ENCODE measurements at places on chromosomes 7 and 10.
A peak's percentile ranks its signal among the peaks of the same experiment; 100 is the strongest.

GRCh38 chr7:106392144-106392543 is 107.4 kb upstream of the NAMPT start:
- DNase-seq: no peak

GRCh38 chr10:124092860-124093773 is at the start of gene CHST15:
Gene CHST15, minus strand, starts transcription at chr10:124093598. Its CDS starts 47,386 bp downstream, at chr10:124046212.
- DNase-seq: peak; percentile 33

- DNase-seq: no peak
These were observed 102.1 kb downstream of the PPP1R17 start for GRCh38 chr7:31788883-31789680.

GRCh38 chr10:75202321-75203045 is 8.1 kb upstream of the VDAC2 start:
- peak; percentile 58 for DNase-seq

DNA sequence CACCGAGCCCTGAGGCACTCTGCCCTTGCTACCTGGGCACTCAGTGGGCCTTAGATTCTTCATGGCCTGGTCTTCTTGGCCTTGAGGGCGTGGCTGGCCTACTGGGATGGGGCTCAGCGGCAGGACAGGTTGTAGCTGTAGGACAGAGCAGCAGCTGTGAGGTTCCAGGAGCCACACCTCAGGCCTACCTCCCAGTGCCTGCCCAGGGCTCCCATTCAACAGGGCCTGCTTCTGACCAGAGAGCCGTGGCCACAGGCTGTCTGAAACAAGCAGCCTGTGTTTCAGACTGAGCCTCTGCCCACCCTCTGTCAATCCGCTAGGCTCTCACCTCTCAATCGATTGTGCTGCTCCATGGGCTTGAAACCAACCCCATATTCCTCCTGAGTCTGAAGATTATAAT is 928.0 kb upstream of the ZNF722 start:
- DNase-seq: no peak

GRCh38 chr10:125795128-125795527 is 19.5 kb upstream of the MMP21 start:
- DNase-seq: no peak

- no peak for DNase-seq
These were observed 111.3 kb upstream of the CARD11 start for GRCh38 chr7:3154881-3155494.

GRCh38 chr10:55233090-55233489 is 432.1 kb upstream of the PCDH15 start:
- no peak for DNase-seq

GRCh38 chr10:77518910-77519274 is 118.7 kb downstream of the KCNMA1 start:
- no peak for DNase-seq

DNA sequence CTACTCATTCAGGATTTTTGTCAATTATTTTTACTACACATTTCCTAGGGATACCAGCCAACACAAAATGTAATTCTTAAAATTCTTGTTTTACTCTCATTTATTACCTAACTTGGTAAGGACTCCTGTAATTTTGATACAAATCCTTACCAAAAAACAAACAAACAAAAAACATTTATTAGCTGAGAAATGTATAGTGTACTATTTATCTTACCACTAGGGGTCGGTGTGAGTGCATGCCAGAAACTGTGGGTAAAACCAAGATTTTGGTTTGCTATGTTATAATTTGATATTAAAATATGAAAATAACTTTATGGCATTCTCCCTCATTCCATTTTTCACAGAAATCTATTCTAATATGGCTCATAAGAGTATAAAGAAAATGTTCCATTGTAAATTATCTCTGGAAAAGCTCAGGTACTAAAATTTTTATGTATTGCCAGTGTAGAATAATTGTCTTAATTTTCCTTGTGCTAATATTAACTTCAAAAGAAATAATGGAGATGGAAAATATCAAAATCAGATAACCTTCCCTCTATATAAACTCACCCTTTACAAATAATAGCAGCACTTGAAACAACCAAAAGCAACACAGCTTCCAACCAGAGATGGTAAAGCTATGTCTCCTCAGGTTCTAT is 290.8 kb upstream of the PCDH15 start:
- DNase-seq: no peak

- no peak for DNase-seq
These were observed 47.7 kb downstream of the TNRC18 start for GRCh38 chr7:5375925-5376324.

- no peak for DNase-seq
These were observed 324.5 kb downstream of the PHF14 start for GRCh38 chr7:11298220-11298619.

DNA sequence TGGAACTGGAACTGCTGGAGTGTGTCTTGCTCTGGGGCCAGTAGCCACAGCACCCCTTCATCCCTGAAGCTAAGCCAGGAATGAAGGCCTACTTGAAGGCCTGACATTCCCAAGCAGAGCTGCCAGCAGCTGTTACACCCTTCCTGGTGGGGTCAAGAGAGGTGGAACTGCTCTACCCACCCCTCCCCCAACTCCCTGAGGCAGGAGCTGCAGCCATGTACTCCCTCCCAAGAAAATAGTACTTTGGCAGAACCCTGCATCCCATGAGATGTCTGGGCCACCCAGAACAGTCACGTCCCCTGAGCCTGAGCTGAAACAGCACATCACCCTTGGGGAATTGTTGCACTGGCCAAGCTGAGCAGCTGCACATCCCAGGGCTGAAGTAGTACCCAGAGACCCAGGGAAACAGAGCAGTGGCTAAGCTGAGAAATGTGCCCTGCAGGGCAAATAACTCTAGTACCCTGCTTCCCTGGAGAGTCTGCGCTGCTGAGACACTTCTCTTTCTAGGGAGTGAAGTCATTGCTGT is 63.4 kb upstream of the PLA2G12B start:
- DNase-seq: no peak

GRCh38 chr10:118918587-118918986 is 110.9 kb upstream of the NANOS1 start:
- DNase-seq: no peak

- DNase-seq: no peak
These were observed 93.6 kb downstream of the CLEC2L start for GRCh38 chr7:139617074-139617473.

DNA sequence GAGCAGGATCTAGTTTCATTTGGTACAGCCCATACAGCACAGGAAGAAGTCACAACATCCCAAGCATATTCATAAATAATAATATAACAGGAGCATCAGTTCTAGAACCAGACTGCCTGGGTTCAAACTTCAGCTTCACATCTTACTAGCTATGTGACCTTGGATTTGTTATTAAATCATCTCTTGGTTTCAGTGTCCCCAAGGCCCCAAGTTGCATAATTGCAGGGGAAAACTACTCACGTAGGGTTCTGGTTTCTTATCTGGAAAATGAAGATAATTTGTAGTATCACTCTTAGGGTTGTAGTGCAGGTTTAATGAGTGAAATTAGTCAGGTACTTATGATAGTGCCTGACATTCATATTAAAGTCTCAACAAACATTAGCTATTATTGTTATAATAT is 5.5 kb upstream of the IQUB start:
- no peak for DNase-seq

DNA sequence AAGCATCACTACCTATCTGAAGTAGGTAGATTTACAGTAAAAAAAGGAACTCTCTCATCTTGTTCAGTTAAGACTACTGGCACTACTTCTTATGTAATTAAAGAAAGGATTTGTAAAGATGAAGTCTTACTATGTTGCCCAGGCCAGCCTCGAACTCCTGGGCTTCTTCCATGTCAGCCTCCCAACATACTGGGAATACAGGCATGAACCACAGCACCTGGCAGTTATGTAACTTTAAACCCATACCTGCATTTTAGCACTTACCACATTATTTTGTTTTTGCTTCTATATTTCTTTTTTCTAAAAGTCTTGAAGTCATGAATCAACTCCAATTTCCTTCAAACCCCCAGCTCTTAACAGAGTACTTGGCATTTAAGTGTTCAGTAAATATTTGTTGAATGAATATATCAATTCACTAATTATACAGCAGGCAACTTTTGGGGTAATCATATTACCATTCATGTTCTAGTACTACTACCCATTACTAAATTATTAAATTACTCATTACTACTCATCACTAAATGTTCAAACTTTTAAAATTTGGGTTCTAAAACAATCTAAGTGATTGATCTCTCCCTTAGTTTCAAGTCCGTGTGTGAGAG is 31.6 kb upstream of the CCDC71L start:
- no peak for DNase-seq

GRCh38 chr7:147279964-147280374 is 1163.4 kb downstream of the CNTNAP2 start:
- no peak for DNase-seq

DNA sequence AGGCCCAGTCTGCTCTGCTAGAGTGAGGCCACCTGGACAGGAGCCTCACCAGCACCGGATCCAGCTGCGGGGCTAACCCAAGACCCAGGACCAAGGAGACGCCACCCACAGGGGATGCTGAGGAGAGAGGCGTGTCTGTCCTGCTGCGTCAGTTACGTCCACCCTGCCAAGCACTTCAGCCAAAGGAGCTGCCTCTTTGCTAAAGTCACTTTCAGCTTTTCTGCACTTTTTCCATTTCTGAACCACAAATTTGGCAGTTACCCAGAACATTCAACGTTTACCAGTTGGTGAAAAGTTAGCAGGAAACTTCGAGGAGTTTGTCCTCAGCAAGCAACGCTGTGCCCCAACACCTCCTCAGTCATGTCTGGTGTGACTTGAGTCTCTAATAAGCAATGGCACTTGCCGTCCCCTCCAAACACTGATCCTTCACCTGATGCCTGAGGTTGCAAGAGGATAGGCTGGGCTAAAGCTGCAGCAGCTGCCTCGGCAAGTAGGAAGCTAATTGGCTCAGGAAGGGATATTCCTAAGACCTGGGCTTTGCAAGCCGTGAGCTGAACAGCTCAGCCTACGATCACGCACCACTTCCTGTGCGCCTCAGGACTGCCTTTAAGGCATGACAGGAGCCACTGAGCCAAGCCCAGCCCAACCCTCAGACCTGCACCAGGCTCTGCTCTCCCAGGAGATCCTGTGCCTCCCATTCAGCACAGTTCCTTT is 40.1 kb downstream of the KCNH2 start:
- DNase-seq: peak; percentile 68

DNA sequence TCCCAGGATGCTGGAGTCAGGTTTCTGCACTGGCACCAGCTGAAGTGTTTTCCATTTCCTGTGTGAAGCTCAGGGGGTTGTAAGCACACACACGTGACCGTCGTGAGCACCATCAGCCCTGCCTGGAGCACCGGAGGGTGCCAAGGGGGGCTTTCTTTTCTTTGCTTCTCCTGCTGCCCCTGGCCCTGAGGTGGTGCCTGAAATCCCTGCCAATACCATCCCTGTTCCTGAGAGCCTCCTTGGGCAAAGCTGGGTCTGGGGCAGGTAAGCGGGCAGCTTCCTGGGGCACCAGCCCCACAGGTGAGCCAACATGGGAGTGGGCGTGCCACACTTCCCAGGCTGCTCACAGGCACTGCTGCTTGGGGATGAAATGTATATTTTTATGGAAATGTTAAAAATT is 593.6 kb downstream of the DNAJB6 start:
- no peak for DNase-seq

- DNase-seq: no peak
These were observed 56.7 kb downstream of the NPY start for GRCh38 chr7:24340727-24341126.

DNA sequence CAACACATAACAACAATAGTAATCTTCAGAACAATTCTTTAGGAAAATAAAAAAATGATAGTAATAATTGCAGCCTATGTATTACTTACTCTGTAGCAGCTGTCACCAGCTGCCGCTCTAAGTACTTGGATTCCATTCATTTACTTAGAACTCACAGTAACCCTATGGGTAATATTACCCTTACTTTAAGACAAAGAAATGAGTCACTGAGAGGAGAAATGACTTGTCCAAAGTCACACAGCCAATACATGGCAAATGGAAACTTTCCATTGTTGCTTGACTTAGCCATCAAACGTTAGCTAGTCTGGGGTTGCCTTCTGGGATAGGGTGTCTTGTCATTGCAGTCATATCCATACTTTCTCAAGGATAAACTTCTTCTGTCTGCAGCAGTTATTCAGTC is 3.6 kb downstream of the CCNY start:
- no peak for DNase-seq

DNA sequence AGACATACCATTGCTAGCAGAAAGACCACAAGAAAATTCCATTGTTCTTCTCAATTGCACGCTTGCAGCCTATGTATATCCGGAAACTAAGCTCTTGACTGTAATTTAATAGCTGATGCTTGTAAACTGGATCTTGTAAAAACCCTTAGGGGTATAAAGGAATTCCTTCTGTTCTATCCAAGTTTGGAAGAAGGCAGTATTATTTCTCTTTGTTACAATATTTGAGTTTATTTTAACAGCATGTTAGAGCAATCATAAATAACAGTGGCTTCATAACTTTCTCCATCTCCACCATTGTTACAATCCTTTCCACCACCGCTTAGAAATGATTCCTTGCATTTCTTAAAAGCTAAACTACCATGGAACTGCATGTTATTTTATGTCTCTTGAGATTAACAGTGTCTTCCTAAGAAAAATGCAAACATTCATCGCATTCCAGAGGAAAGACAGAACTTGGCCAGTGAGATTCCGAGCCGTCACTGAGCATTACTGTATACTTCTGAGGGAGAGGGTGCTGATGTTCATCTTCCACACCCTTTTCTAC is 92.5 kb downstream of the TRIL start:
- no peak for DNase-seq

GRCh38 chr10:4503076-4503475 is 322.9 kb upstream of the AKR1E2 start:
- DNase-seq: no peak

DNA sequence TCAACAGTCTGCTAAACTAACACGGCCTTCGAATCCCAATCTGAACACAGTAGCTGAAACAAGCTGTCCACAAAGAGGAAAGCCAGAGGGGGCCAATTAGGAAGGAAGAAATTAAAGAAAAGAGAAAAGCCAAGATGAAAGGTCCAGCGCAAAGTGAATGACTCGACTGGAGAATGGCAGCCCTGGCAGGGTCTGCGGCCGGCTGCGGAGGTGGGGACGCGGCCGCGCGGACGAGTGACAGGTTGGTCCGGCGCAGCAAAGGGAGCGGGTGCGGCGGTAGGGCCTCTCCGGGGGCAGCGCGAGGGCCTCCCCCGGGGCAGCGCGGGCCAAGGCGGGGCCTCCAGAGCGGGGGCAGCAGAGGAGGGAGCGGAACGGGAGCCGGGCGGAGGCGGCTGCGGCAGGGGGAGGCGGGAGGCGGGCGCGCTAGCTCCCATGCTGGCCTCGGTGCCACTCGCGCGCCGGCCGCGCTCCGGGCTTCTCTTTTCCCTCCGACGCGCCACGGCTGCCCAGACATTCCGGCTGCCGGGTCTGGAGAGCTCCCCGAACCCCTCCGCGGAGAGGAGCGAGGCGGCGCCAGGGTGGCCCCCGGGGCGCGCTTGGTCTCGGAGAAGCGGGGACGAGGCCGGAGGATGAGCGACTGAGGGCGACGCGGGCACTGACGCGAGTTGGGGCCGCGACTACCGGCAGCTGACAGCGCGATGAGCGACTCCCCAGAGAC is at the start of gene VWC2:
VWC2 (plus strand) TSS at position 421 of the 718 bp plus-strand sequence. CDS start 1,798 bp downstream, outside the sequence.
- no peak for DNase-seq

GRCh38 chr7:77327932-77328628 is 88.1 kb downstream of the GSAP start:
- DNase-seq: no peak

- DNase-seq: peak; percentile 100
These were observed 250.9 kb downstream of the TWIST1 start for GRCh38 chr7:18866359-18867036.

- DNase-seq: no peak
These were observed 311.0 kb downstream of the GPAM start for GRCh38 chr10:111872591-111872990.

GRCh38 chr7:137975221-137975620 is 26.7 kb downstream of the CREB3L2 start:
- DNase-seq: no peak
